ENCODE measurements at places on chromosomes 11 and 22.

DNA sequence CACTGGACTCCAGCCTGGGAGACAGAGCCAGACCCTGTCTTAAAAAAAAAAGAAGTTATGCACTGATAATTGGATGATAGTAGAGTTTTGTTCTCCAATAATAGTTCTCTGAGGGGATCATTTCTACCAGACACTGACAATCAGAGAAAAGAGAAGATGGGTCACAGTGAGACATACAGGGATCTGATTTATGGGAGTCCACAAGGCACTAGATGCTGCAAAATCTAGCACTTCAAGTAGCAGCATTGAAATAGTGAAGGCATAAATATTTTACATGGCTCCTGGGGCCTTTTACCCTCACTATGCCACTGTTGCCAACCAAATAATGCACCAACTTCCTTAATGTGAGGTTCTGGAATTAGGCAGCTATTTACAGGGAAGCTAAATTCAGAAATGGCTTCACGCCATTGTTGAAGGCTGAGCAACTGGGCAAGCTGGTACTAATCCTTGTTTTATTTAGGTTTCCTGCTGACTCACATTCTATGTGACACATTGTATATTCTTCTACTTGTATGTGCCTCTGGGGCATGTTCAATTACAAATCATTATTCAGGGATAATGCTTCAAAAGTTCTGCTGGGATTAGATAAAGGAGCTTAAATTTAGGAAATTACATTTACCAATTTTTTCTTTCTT, 38.2 kb upstream of the ABTB2 start:
- DNase-seq = no peak

DNA sequence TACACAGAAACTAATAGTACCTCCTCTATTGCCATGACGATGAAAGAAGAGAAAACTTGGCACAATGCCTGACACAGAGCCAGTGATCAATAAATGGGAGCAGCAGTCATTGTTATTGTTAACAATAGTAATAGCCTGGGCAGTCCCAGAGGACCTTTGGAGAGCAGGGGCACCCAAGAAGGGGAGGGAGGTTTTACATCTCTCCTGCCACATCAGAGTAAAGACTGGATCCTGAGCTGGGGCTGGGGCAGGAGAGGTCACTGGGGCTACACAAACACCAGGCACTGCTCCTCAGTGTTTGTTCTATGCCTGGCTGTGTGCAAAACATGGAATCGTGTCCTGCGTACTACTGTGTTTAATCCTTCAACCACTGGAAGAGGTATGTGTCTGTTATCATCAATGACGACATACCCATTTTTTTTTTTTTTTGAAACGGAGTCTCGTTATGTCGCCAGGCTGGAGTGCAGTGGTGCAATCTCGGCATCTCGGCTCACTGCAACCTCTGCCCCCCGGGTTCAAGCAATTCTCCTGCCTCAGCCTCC, 25.0 kb upstream of the CREB3L1 start:
- DNase-seq = no peak

DNA sequence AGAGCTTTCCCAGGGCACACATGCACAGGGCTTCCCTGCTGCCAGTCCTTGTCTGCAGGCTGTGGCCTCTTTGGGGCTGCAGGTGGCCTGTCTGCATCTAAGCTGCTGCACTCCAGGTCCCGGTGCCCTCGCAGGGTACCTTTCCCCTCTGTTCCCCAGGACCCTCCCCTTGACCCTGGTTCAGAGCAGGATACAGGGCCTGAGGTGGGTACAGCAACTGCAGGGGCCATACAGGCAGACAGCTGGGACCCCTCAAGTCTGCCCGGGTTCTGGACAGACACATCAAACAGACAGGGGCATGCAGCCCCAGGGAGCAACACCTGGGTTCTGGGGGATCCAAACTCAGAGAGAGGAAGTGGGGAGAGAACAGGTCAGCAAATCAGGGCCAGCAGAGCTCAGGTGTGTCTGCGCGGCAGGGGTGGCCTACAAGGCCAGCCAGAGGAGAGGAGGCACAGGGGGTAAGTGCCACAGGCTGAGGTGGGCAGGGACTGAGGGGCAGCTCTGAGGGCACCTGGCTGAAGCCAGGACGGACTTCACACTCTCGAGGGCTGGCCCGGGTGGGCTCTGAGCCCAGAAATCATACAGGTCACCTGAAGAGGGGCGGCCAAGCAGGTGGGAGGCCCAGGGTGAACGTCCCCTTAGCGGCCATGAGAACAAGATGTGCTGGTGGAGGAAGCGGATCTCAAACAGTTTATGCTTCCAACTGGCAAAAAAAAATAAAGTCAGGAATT, 29.9 kb upstream of the COMT start:
- DNase-seq = no peak

DNA sequence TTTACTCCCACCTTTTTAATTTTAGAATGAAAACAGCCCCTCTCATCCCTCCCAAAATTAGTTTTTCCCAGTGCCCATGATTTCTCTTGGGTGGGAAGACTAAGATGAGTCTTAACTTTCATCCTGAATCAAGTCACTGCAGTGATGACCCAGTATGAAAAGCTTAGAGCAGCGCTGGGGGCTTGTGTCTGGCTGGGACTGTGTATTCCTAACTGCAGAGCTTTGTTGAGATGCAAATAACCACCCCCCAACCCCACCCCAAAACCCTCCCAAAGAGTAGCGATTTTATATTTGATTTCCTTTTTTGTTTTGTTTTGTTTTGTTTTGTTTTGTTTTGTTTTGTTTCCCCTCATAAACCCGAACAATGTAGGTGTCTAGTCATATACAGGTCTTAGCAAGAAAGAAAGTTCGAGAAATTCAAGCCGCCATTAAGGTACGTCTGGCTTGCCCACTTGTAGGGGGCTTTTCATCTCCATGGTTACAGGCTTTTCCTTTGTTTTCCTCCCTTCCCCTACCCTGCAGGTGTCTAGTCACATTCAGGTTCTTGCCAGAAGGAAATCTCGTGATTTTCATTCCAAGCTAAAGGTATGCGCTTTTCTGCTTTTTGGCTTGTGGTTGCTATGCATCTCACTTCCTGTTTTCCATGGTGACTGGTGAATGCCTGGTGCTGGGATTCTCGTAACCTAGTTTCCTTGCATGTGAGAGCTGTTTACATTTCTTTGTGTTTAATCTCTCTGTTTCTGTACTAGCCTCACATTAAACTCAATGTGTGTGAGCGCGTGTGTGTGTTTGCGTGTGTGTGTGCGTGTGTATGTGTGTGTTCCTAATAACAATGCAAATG, 144.6 kb upstream of the RASSF10 start:
- DNase-seq = no peak

- no peak for DNase-seq
Observed at GRCh38 chr11:18865951-18866350, 73.3 kb downstream of the MRGPRX1 start.

DNA sequence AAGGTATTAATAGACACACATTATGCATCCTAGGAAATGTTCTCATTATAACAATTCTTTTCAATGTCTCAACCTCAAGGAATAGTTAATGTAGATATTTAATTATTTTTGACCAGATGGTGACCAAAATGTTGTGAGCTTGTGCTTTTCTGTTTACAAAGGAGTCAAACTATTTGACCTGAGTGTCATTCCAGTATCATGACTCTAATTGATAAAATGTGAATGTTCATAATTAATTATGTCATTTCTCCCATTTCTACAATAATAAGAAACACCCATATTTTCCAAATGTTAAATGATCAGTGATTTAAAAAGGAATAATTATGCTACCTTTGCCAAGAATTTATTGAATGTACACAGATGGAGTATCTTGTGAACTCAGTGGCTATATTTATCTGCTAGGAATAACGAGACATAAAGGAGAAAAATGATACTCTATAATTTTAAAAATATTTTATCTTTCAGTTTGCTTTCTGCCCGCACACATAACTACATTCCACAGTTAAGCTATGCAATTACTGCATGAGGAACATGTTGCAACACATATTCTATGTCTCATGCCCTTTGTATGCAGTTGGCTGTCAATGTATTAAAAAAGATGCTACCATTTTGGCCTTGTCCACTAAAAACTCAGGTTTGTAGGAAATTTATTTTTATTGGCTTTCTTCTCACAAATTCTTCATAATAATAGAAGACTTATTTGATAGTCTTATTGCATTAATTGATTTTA, 376.7 kb upstream of the CCDC179 start:
- DNase-seq = no peak

DNA sequence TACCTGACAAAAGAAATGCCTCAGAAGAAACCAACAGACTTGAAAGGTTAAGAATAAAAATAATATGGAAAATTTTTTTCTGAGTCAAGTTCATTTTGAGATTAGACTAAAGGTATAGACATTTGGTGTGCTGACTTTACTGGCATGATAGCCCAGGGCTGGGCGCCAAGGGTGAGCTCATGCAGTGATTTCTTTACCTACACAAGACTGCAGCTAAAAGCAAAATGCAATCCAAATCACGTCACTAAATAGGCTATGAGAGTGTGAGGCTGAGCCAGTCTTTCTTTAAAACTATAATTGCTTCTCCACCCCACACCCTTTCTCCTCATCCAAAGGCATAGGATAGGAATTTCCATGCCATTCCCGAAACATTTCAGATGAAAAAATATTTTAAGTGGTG, 196.5 kb downstream of the FAM76B start:
- no peak for DNase-seq

DNA sequence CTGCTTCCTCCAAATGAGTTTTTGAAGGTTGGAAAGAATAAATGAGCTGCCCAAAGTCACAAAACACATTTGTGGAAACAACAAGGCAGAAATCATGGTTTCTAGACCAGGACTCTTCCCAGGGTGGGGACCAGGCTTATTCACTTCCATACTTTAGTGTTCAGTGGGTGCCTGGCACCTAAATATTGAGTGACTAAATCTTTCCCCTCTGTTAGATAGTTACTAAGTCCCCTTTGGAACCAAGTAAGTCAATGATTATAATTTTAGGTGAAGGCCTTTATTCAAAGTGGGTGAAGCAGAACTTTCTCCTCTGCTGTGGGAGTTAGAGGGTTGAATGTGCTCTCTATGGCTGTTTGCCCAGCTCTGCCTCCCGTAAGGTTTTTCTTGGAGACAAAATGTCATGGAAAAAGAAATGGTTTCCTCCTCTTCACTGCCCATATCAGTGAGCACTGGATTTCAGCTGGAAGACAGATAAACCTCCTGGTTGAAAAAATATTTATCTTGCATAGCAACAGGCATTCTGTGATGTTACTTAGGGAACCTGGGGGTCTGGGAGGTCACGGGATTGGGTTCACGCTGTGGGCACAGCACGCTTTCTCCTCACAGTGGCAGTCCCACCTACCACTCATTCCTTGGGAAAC, 117.8 kb downstream of the CCDC81 start:
- DNase-seq = no peak

DNA sequence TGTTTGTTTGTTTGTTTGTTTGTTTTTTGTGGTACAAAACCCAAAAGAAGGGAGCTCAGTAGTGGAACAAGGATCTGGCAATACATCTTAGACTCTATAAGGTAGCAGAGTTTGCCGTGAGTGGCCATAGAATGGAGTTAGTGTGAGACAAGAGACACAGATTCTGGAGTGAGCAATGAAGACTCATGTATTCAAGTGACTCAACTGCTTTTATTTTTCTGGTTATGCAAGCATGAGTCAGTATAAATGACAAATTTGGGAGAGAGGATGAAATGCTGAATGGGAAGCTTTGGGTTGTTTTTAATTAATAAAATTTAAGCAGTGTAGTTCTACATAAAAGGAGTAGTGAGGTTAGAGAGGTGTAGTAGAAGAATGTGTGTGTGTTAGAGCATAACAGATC, 143.6 kb upstream of the ANO5 start:
- DNase-seq = no peak

- DNase-seq = no peak
Observed at GRCh38 chr22:26953012-26953883, 295.9 kb downstream of the MIAT start.

GRCh38 chr11:122154994-122155393, 39.0 kb upstream of the BLID start:
- no peak for DNase-seq

GRCh38 chr22:25142102-25142501, 57.6 kb upstream of the CRYBB3 start:
- DNase-seq = no peak

DNA sequence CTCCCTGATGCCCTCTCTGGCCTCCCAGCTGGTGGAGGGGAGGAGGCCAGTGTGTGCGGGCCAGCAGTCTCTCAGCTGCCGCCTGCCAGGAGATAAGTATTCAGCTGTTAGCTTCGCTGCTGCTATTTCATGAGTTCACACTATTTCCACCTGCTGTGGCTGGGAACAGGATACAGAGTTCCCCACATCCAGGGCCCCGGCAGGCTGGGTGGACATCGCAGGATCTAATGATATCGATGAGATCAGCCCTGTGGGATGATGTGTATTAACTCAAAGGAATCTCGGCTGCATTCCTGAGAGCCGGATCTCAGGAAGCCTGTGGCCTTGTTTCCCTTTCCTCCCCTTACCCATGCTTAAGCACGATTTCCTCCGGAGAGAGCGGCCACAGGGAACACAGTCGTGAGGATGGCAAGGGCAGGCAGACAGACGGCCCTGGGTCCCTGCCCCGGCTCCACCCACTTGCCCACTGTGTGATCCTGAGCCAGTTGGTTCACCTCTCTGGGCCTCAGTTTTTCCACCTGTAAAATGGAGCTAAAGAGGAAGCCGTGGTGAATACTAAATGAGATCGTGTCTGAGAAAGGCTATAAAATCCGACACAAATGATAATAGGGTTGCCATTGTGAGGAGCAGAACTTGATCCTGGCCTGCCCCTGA, 6.5 kb upstream of the PVALB start:
- DNase-seq = no peak

DNA sequence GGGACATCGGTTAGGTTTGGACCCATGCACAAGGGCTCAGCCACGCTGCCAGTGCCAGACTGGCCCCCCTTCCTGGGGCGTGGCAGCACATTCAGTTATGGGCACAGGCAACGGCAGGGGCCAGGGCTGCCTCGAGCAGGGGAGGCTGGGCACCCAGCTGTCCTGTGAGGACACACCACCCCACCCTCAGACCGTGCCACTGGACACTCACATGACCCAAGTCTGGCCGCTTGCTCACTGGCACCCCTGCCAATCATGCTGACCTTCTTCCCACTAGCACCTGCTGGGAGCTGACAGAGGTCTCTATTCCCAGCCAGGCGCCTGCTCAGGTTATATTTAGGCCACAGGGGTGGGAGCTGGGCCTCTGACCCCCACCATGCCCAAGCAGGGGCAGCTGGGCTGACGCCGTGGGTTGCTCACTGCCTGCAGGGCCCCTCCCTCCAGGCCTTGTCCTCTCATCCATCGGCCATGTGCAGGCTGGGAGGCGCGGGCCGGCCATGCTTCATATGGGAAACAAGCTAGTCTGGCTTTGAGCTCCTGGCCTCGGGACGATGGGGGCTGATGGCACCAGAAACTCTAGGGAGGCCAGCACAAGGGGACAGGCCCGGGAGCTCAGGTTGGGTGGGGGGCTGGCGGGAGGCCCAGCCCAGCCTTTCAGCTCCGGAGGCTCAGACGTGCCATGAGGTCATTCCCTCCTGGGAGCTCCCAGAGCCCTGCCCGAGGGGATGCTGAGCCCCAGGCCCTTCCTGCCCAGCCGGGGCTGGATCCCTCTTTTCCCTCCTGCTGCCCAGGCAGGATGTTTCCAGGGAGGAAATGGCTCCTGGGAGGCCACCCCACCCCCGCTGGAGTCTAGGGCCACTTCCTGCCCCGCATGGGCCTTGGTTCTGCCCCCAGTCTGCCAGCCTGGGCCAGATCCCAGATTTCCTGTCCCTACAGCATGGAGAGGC, 15.2 kb upstream of the TBX1 start:
- DNase-seq = no peak

- DNase-seq = no peak
Observed at GRCh38 chr11:132848336-132848735, 684.0 kb downstream of the OPCML start.
